ENCODE measurements at places on chromosomes 2 and 18. TPM values are rescaled to one million over a fixed set of nuclear protein-coding genes. Genes with fewer than 3 reads are reported as not detected.

DNA sequence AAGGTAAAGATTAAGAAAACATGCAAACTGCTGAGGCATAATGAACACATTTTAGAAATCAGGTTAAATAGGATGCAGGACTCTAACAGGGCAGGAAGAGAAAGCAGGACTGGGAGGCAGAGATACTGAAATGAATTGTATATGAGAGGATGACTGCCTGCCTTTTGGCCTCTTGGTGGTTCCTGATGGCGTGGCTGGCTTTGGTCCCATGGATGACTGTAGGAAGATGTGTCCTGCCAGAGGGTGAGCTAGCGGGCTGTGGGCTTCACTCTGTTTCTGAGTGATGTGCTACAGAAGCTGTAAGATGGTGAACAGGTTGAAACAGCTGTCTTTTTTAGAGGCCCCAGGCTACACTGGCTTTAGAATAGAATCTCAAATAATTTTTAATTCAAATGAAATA lies 517.0 kb downstream of the SLC4A3 start:
- H3K4me1 ChIP-seq, result peaks cover 6% of the 10 kb centered on the region
- DNase-seq, result no peak
- H3K27ac ChIP-seq, result no peak overlapping the region
- H3K36me3 ChIP-seq, result no peaks in the 10 kb centered on the region
- H3K4me3 ChIP-seq, result no peak overlapping the region

- no peaks in the 10 kb centered on the region for H3K36me3 ChIP-seq
- no peak overlapping the region for H3K27ac ChIP-seq
- H3K4me1 ChIP-seq, result no peaks in the 10 kb centered on the region
- no peaks in the 10 kb centered on the region for H3K27me3 ChIP-seq
- H3K4me3 ChIP-seq, result no peak overlapping the region
Observed at GRCh38 chr2:3073041-3073595, 304.5 kb downstream of the EIPR1 start.

GRCh38 chr2:235218486-235218907 lies 266.7 kb downstream of the SH3BP4 start:
- DNase-seq, result no peak
- no peaks in the 10 kb centered on the region for H3K4me1 ChIP-seq
- no peak overlapping the region for H3K27ac ChIP-seq

- H3K36me3 ChIP-seq, result no peaks in the 10 kb centered on the region
- no peaks in the 10 kb centered on the region for H3K27me3 ChIP-seq
- DNase-seq, result no peak
- H3K4me3 ChIP-seq, result no peak overlapping the region
Observed at GRCh38 chr2:133710613-133711012, 142.3 kb upstream of the NCKAP5 start.

DNA sequence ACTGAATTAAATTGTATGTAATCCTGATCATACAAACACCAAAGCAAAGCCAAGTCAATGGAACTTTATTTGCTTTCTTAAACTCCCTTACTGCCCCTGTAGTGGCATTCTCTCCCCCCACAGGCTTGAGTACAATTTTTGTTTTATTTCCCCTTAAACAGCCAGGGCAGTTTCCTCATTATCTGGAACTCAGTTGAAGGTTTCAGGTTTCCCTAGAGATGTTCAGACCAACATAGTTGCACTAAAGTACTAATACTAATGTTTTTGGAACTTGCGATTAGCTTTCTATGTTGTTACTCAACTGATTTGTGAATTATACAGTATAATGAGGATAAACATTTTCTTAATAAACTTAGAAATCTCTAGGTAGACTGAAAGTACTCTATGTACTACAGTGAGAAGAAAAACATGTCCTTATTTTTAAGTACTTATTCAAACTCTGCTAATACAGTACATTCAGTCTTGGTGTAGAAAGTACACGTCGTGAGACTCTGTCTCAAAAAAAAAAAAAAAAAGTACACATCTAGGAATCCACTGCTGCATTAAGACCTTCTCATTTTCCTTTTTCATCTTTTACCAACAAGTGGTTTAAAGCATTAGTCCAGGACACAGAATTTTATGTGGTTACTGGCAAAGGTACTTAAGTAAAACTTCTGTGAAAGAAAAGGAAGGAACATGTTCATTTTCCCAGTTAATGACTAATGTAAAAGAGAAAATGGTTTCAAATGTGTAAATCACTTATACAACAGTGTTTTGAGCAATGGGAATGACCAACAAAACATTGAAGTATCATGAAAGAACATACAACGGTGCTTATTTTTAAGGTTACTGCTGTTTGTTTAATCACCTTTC lies 209.5 kb upstream of the SMAD7 start:
- H3K27me3 ChIP-seq, result no peaks in the 10 kb centered on the region
- H3K27ac ChIP-seq, result peak overlapping the region; percentile 56
- DNase-seq, result no peak
- H3K4me1 ChIP-seq, result peaks cover 24% of the 10 kb centered on the region
- H3K4me3 ChIP-seq, result peak overlapping the region; percentile 44

- no peaks in the 10 kb centered on the region for H3K27me3 ChIP-seq
- H3K4me3 ChIP-seq, result no peak overlapping the region
- H3K27ac ChIP-seq, result no peak overlapping the region
- H3K4me1 ChIP-seq, result no peaks in the 10 kb centered on the region
- DNase-seq, result no peak
- H3K36me3 ChIP-seq, result no peaks in the 10 kb centered on the region
Observed at GRCh38 chr2:96959406-96960110, 26.8 kb downstream of the FAM178B start.

DNA sequence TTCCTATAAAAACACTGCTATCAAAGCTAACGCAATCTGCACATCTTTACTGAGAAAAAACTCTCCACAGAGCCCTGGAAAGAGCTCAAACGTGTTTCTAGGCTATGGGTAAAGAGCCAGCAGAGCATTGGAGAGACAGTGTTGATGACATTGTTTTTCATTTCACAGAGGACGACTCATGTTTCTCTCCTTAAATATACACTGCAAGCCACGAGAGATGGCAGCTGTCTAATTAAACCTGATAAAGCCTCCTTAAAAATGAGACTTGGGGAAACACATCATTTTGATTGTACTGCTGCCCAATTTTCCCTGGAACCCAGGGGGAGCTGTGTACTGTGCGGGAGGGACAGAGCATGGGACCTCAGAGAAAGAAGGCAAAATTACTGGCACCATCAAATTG lies 294.3 kb upstream of the SETBP1 start:
- H3K27ac ChIP-seq, result no peak overlapping the region
- peaks cover 6% of the 10 kb centered on the region for H3K4me1 ChIP-seq
- H3K36me3 ChIP-seq, result no peaks in the 10 kb centered on the region
- H3K4me3 ChIP-seq, result no peak overlapping the region
- DNase-seq, result no peak

DNA sequence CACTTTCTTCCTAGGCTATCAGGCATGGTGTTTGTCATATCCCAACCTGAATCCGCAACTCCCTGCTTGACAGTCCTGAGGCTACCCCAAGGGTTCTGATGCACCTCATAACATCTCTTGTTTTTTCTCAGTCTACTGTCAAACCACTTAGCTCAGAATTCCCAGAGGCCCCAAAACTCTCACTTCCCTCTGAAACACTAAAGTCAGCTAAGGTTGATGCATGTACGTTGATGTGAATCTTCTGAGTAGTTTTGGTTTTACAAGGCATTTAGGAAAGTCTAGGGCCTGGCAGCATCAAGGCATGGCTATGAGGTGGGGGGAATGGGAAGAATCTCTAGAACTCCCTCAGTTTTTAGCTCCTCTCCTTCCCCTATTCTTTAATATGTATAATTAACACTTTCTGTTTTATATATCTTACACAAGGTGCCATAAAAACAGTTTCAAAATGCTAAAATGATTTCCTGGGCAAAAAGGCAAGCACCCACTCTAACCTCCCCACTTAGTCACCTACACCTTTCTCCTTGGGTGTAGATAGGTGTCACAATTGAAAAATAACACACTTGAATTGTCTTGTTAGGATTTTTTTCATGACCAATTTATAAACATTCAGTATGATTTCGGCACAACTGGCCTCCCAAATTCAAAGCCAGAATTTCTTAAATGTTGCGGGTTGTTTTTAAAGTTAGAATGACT lies 71.4 kb upstream of the TANK start:
- no peaks in the 10 kb centered on the region for H3K27me3 ChIP-seq
- H3K4me3 ChIP-seq, result no peak overlapping the region
- H3K27ac ChIP-seq, result no peak overlapping the region
- peaks cover 6% of the 10 kb centered on the region for H3K4me1 ChIP-seq
- no peaks in the 10 kb centered on the region for H3K36me3 ChIP-seq

GRCh38 chr2:134454426-134454825 lies 200.6 kb downstream of the MGAT5 start:
- H3K4me1 ChIP-seq, result no peaks in the 10 kb centered on the region
- no peak overlapping the region for H3K4me3 ChIP-seq
- H3K36me3 ChIP-seq, result no peaks in the 10 kb centered on the region
- DNase-seq, result no peak

- H3K4me1 ChIP-seq, result peaks cover 43% of the 10 kb centered on the region
- peak overlapping the region; percentile 84 for H3K27ac ChIP-seq
- DNase-seq, result no peak
- peak overlapping the region; percentile 83 for H3K4me3 ChIP-seq
Observed at GRCh38 chr2:157875641-157876065, 477 bp downstream of the ACVR1 start.

GRCh38 chr2:21142149-21142548 lies 18.4 kb downstream of the TDRD15 start:
- no peaks in the 10 kb centered on the region for H3K4me1 ChIP-seq
- H3K27me3 ChIP-seq, result no peaks in the 10 kb centered on the region
- H3K36me3 ChIP-seq, result no peaks in the 10 kb centered on the region
- DNase-seq, result no peak
- H3K4me3 ChIP-seq, result no peak overlapping the region
- H3K27ac ChIP-seq, result no peak overlapping the region

- H3K4me1 ChIP-seq, result peaks cover 8% of the 10 kb centered on the region
- DNase-seq, result no peak
- no peak overlapping the region for H3K4me3 ChIP-seq
- no peaks in the 10 kb centered on the region for H3K27me3 ChIP-seq
Observed at GRCh38 chr2:238696786-238697185, 151.1 kb upstream of the TWIST2 start.

GRCh38 chr18:51251625-51252024 lies 54.1 kb upstream of the MEX3C start:
- H3K4me1 ChIP-seq, result no peaks in the 10 kb centered on the region
- H3K27me3 ChIP-seq, result no peaks in the 10 kb centered on the region
- no peaks in the 10 kb centered on the region for H3K36me3 ChIP-seq
- H3K4me3 ChIP-seq, result no peak overlapping the region
- no peak overlapping the region for H3K27ac ChIP-seq

GRCh38 chr2:132620115-132620514 lies 49.9 kb downstream of the LYPD1 start:
- H3K4me3 ChIP-seq, result no peak overlapping the region
- no peaks in the 10 kb centered on the region for H3K4me1 ChIP-seq
- no peak overlapping the region for H3K27ac ChIP-seq
- H3K36me3 ChIP-seq, result no peaks in the 10 kb centered on the region
- no peak for DNase-seq

- no peak overlapping the region for H3K27ac ChIP-seq
- no peaks in the 10 kb centered on the region for H3K36me3 ChIP-seq
- no peaks in the 10 kb centered on the region for H3K27me3 ChIP-seq
- no peak overlapping the region for H3K4me3 ChIP-seq
- DNase-seq, result no peak
Observed at GRCh38 chr18:65073060-65073550, 677.7 kb upstream of the CDH7 start.

DNA sequence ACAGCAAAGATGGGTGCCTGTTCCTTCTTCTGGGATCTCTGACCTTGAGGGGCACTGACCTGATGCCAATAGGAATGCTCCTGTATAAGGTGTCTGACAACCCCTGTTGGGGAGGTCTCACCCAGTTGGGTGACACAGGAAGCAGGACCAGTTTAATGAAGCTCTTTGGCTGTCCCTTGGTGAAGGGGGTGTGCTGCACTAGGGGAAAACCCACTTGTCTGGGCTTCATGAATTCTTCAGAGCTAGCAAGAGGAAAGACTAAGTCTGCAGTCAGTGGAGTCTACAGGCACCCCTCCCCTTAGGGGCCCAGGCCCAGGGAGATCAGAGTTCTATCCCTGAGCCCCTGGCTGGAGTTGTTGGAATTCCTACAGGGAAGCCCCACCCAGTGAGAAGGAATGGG lies 550.8 kb upstream of the CHAC2 start:
- no peak overlapping the region for H3K27ac ChIP-seq
- H3K4me3 ChIP-seq, result no peak overlapping the region
- no peaks in the 10 kb centered on the region for H3K4me1 ChIP-seq
- DNase-seq, result no peak

GRCh38 chr2:186688813-186689212 lies 5.0 kb upstream of the FAM171B start:
- H3K27me3 ChIP-seq, result no peaks in the 10 kb centered on the region
- no peaks in the 10 kb centered on the region for H3K36me3 ChIP-seq
- no peak overlapping the region for H3K4me3 ChIP-seq
- DNase-seq, result no peak

DNA sequence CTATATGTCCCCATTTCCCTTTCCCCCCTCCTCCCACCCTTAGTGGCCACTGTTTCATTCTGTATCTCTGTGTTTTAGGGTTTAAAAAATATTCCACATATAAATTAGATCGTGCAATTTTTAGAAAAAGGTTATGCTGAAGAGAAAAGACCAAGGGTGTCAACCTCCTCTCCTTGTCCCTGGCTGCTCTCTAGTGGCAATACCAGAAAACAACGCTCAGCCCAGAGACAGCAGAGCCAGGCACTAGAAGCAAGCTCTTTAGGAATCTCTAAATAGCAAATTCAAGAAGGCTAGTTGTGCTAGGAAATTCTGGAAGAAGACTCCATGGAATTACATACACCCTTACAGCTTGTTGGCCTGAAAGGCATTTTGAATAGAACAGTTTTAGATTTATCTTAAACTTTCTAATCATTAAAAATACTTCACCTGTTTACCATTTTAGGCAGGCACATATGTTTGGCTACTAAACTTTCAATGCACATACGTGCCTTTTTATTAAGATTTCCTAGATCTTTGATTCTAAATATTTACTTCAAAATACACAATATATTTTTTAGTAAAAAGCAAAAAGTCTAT lies 35.1 kb upstream of the RASGRP3 start:
- peaks cover 22% of the 10 kb centered on the region for H3K4me1 ChIP-seq
- H3K27ac ChIP-seq, result no peak overlapping the region
- no peak for DNase-seq
- no peaks in the 10 kb centered on the region for H3K27me3 ChIP-seq
- H3K36me3 ChIP-seq, result no peaks in the 10 kb centered on the region

- no peak overlapping the region for H3K27ac ChIP-seq
- no peak overlapping the region for H3K4me3 ChIP-seq
- H3K4me1 ChIP-seq, result no peaks in the 10 kb centered on the region
- no peak for DNase-seq
- no peaks in the 10 kb centered on the region for H3K36me3 ChIP-seq
Observed at GRCh38 chr2:135831180-135831812, 5.7 kb downstream of the LCT start.

The TFPI gene
- 63.5 TPM for total RNA-seq

The TMEM17 gene
- 2.7 TPM for total RNA-seq

The PPP3R1 gene
- total RNA-seq, result 27.1 TPM

The SIGLEC15 gene
- 0.54 TPM for total RNA-seq

The ZNF407 gene
- total RNA-seq, result 26.7 TPM

The ZNF142 gene
- total RNA-seq, result 47.9 TPM

The AGXT gene
- not detected for total RNA-seq

The CCDC74A gene
- total RNA-seq, result 2.6 TPM

The ANTXR1 gene
- 253 TPM for total RNA-seq

All from thoracic aorta (tissue), 2 donors.